NCI-H2081 (cell line): ENCODE measurements at places on chromosomes 7 and 10.
A peak's percentile ranks its signal among the peaks of the same experiment; 100 is the strongest.

DNA sequence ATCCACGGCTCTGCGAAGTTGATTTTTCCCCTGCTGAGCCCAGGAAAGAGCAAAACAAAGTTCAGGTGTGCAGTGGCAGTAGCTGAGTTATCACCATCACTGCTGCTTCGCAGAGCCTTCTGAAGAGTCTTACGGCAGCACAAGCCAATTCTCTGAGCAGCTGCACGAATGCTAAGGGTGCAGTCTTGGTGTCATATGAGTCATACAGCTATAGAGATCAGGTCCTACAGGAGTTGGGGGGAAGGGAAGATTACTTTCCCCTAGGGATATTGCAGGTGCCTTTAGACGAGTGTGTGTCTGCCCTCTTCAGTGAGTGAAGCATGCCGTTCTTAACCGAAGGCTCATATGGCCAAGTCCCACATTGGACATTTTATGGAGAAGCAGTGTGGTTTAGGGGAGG lies 227.8 kb downstream of the CELF2 start:
- no peak for DNase-seq

DNA sequence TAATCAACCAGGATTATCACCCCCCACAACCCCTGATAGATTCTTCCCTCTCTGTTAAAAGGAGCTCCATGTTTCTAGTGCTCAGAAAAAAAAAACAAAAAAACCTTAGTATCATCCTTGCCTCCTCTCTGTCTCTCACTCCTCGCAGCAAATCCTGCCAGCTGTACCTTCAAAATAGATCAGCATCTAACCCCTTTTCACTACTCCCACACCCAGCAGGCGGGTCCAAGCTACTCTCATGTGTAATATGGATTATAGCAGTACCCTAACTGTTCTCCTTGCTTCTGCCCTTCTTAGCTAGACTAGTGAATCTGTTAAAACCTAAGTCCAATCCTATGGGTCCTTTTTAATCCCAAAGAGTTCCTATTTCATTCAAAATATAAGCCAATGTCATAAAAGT lies 667.4 kb downstream of the MAGI2 start:
- no peak for DNase-seq

GRCh38 chr7:98630149-98630548 lies 13.1 kb downstream of the NPTX2 start:
- no peak for DNase-seq

DNA sequence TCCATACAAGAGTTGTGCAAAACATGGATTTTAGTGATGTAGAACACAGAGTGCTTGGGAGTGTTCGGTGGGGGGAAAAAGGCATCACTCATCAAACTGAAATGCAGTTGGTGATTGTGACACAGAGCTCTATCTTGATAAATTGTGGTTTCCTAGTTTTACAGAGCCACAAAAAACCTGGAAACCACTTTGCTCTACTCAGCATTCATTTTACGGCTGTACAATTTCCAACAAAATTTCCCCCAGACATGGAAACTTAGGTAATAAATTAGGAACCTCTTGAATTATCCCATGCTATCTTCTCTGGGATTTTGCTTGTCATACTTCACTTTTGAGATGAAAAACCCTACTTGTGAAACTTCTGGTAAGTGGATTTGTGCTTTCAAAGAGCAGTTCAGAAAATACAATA lies 614.9 kb upstream of the FZD8 start:
- DNase-seq, result no peak

DNA sequence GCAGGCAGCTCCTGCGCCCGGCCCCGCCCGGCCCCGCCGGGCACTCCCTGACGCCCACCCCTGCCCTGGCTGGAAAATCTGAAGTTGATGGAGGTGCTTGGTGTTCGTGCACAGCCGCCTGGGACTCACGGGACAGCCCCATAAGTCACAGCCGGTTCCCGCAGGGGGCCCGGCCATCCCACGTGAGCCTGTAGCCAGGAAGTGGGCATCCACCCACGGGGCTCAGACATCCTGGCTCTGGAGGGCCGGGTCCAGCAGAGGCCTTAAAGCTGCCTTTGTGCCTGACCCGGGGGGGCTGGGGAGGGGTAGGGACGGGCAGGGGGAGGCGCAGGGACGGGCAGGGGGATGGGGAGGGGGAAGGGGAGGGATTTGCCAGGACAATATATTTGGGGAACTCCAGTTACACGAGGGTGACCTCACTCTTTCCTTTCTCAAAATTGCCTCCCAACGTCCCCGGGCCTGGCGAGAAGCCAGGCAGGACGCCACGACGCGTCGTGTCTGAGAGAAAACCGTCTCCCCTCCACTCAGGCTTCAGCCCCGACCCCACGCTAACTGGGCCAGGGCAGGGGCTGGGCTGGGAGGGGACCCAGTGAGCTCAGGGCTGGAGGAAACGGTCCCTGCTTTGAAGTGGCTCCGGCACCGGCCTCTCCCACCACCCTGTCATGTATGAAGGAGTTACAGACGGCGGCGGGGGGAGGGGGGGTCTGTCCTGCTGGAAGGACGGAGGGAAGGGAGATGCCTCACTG lies 82.1 kb upstream of the PDGFA start:
- DNase-seq, result no peak

GRCh38 chr10:95031656-95032055 lies 37.6 kb downstream of the CYP2C8 start:
- DNase-seq, result no peak

DNA sequence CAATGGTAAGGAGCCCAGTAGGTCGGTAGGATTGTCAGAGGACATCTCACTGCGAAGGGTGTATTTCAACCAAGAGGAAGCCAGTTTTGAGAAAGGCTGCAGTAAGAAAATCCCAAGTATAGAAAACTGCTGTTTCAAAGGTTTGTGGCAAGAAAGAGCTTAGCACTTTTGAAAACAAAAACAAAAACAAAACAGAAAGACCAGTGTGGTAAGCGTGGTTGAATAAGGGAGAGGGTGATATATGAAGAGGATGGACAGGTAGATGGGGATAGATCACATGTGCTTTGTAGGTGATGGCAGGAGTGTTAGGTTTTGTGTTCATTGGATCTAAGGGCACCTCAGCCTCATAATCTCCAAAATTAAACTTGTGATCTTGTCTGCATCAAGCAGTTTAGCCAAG lies 141.6 kb upstream of the WNT16 start:
- no peak for DNase-seq

- no peak for DNase-seq
These were observed 24.7 kb upstream of the TLX1 start for GRCh38 chr10:101106351-101106750.

- DNase-seq, result no peak
These were observed 100.8 kb downstream of the ATXN7L1 start for GRCh38 chr7:105775580-105775979.

GRCh38 chr10:6045878-6046772 lies 16.0 kb downstream of the IL2RA start:
- no peak for DNase-seq

DNA sequence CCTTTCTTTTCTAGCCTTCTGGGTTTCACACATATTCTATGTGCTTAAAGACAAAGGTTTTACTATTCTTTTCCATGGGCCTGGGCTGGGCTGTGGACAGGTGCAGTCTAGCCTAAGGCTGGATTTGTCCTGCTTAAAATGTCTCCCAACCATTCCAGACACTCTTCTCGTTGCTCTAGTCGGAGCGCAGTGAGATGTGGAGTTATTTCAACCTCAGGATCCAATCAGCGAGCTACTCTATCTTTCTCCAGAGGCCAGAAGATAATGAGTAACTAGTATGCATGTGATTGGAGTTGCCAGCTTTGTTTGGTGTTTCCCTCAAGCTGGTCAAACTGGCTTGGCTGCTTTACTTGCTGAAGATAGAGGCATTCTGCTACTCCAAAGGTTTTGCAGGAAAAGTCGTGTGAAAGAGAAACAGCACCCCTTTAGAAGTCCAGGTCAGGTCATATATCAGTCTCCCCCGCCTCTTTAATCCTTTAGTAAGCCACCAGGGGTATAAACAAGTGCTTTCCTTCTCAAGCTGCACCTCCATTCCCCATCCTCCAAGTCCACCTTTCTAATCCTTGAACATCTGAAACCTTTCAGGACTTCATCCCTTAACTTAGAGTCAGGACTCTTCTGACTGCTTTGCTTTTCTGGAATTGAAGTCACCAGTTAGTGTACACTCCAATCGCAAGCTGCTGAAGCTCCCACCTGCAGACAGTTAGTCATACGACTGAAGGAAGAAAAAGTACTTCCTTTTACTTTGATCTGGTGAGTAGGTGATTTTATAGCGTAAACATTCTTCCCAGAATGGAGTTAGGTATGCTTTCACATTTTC lies 78.8 kb downstream of the DNMBP start:
- no peak for DNase-seq

- DNase-seq, result no peak
These were observed 34.1 kb downstream of the SMC3 start for GRCh38 chr10:110601581-110601980.

GRCh38 chr10:131630772-131631258 lies 270.0 kb upstream of the PPP2R2D start:
- DNase-seq, result no peak

DNA sequence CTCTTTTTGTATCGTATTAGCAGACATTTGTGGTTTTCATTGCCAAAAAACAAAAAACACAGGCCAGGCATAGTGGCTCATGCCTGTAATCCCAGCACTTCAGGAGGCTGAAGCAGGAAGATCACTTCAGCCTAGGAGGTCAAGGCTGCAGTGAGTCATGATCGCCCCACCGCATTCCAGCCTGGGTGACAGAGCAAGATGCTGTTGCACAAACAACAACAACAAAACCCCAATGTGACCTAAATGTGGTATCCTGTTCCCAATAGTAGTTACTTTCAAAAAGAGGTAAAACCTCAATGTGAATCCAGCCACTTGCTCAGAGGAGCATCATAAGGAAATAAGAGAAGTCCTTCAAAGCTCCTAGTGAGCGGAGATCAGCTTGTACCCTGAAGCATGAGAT lies 45.8 kb upstream of the SKAP2 start:
- no peak for DNase-seq

- DNase-seq, result no peak
These were observed 17.6 kb downstream of the BHLHA15 start for GRCh38 chr7:98228801-98229200.

DNA sequence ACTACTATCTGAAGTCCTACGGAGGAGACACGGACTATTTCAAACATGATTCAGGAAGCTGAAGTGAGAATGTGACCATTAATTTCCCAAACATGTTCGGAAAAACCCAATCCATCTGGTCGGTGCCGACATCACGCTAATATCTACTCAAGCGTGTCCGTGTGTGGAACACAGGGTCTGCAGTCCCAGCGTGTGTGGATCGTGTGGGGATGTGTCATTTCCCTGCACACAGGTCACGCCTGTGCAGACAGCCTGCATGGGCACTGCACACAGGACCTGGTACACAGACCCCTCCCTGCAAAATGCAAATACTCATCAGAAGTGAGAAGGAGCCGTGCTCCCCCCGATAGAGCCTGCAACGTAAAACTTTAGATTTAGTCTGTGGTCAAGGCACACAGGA lies 57.8 kb downstream of the CARD11 start:
- no peak for DNase-seq

GRCh38 chr10:47175181-47176123 lies 124.5 kb upstream of the GDF10 start:
- no peak for DNase-seq

DNA sequence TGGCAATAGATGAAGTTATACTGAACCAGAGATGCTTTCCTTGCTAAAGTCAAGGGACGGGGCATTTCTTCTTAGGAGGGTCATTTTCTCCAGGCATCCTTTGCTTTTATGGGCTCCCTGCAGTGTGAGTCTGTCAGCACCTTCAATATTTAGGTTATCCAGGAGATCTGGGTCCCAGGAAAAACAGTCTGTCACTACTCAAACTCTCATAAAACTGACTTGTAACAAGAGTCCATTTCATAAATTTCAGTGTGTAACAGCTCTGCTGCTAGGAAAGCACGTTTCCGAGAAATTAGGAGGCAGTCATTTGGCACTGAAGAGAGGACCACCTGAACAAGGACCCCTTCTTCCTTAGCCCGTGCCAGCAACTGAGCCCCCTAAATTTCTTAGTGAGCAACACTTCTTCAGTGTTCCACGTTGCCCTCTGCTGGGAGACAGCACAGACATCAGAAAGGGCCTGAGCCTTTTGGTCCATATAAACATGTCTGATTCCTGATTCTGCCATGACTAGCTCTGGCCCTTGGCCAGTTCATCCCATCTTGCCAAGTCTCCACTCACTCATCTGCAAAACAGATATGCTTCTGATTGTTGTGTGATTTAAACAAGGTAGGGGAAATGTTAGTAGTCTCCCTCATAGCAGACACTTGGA lies 7.2 kb downstream of the GCC1 start:
- peak; percentile 27 for DNase-seq

- DNase-seq, result no peak
These were observed 24.7 kb upstream of the TSPAN13 start for GRCh38 chr7:16728811-16729210.
